GM04503 (cell line): ENCODE measurements at places on chromosomes 16 and 17.

DNA sequence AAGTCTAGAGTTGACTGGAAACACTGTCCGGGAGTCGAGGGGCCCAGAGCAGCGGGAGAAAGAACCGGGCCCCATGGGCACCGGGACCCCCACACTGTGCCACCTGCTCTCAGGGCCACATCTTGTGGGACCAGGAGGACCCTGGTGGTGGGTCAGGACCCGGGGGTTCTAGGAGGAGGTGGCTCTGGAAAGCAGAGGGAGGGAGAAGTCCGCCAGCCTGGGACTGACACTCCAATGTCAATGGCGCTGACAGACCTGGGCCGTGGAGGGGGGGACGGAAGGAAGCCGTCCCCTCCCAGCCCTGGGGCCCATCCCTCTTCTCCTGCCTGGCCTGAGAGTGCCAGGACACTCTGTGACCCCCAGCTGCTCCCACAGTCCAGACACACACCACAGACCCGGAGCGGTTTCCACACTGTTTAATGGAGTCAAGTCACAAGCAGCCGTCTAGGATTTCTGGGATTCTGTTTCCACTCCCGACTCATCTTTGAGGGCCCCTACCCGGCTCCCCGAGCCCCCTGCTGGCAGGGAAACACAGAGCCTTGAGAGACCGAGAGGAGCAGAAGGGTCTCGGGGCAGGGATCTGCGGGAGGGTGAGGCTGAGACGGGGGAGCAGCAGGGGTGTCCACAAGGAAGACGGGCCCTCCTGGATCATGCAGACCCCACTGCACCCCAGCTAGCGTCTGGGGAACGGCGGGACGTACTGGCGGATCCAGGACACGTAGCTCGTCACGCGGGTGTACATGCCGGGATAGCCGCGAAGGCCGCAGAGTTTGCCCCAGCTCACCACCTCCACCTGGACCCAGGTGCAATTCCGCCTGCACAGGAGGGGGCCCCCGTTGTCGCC is 23.5 kb upstream of the UBE2I start:
- no peak for DNase-seq

- no peak for DNase-seq
Observed at GRCh38 chr16:24918641-24919040, 72.9 kb downstream of the SLC5A11 start.

DNA sequence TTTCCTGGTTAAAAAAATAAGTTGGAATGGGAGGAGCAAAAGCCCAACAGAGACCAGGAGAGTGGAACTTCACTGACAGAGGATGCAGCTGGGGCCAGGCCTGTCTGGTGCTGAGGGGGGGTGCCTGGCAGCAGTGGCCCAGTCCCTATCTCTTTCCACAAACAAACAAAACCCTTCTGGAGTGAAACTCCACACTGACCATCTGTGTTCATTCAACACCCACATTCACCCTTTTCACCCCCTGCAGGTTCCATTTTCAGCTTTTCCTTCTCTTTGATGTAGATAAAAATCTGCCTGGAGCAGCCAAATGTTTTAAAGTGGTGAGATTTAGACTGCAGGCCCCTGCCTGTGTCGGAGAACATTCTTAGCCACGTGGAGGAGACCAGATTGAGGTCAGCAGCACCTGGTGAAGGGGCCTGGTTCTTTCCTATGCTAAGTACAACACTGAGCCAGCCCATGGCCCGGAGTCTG is 161.4 kb upstream of the CDH11 start:
- DNase-seq = no peak

GRCh38 chr16:87543436-87544191 is 50.8 kb upstream of the ZCCHC14 start:
- DNase-seq = no peak

- DNase-seq = no peak
Observed at GRCh38 chr17:77676237-77676661, 282.3 kb upstream of the TNRC6C start.

- DNase-seq = no peak
Observed at GRCh38 chr17:53548252-53548651, 274.5 kb upstream of the KIF2B start.

DNA sequence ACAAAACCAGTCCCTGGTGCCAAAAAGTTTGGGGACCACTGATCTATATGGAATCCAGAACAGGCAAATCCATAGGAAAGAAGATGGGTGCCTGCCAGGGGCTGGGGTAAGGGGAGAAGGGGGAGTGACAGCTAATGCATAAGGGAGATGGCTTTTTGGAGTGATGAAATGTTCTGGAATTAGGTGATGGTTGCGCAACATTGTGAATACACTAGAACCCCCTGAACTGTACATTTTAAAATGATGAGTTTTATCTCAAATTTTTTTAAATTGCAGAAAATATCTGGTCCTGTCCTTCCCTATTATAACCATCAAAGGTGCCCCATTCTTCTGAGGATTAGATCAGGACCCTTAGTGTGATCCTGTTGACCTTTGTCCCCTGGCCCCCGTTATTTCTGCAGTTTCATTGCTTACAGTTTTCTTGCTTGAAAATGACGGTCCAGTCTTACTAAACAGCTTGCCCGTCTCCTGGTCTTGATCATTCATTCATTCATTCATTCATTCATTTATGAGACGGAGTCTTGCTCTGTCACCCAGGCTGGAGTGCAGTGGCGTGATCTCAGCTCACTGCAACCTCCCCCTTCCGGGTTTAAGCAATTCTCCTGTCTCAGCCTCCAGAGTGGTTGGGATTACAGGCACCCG is 4.6 kb downstream of the BCO1 start:
- DNase-seq = no peak

GRCh38 chr16:69691980-69692911 is 34.1 kb downstream of the NQO1 start:
- peak; percentile 45 for DNase-seq

GRCh38 chr17:49280918-49281317 is 50.3 kb upstream of the PHOSPHO1 start:
- DNase-seq = no peak

GRCh38 chr17:30524847-30525246 is 47.6 kb downstream of the GOSR1 start:
- peak; percentile 55 for DNase-seq

DNA sequence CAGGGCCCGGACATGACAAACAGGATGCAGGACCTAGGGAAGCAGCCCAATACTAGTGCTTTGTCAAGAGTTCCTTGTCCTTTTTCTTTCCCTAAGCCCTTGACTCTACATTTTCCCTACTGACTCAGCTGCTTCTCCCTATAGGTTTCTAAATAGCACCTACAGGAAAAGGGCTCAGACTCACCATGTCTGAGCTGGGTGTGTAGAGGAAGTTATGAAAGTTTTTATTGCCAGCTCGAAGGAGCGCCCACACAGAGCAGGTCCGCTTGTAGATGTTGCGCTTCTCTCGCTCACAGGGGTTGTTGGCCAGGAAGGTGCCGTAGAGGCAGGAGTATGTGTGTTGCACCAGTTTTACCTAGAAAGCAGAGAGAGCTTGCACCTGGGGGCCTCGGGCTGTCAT is 10.6 kb downstream of the MTMR4 start:
- no peak for DNase-seq

GRCh38 chr17:74354123-74354522 is 7.5 kb downstream of the BTBD17 start:
- DNase-seq = no peak

GRCh38 chr17:78082988-78083387 is 45.6 kb downstream of the TMC6 start:
- DNase-seq = no peak

DNA sequence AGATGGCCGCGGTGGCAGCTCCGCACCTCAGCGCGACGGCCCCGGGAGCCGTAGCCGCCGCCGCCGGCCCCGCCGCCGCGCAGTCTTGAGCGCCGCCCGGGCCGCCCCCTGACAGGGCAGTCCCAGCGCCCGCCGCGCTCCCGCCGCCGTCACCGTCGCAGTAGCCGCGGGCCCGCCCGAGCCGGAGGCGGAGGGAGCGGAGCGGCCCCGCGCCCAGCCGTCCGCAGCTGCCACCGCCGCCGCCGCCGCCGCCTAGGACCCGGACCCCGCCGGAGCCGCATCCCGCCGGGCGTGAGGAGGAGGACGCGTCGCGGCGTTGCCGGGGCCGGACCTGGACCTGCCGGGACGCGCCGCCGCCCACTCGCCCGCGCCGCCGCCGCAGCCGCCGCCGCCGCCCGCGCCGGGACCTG is 218 bp downstream of the TNRC6C start:
- DNase-seq = no peak

GRCh38 chr17:48540213-48540612 is 4.7 kb downstream of the HOXB2 start:
- no peak for DNase-seq

- no peak for DNase-seq
Observed at GRCh38 chr16:74942977-74943918, 41.7 kb downstream of the WDR59 start.

DNA sequence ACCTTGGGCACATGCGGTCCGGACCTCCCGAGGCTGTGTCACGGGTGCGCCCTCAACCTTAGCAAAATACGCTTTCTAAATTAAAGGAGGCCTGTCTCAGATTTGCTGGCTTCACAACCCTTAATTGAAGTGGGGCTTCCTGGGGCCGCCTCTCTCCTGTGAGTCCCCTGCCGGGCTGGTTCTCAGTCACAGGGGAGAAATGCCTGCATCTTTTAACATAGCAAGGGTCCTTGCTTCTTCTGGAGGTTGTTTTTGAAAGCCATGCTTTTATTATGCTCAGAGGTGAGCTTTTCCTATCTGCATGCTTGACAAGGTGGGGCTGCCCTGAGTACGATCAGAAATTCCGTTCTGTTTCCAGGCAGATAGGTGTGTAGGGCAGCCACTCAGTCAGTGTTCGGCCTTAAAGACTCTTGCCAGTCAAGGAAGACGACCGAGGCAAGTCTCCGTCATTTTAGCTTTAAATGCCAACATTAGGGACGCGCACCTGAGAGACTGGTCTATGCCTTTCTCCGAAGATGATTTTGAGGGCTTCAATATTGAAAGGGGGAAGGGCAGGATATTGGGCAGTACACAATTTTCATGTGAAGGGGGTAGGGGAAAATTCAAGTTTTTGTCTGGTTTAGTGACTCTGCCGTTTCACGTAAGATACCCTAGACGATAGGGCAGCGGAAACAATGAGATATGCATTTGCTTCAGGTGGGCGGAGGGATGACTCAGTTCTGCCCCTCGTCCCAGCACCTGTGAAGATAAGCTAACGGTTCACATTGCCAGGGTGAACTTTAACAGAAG is 5.5 kb upstream of the SLC7A5 start:
- no peak for DNase-seq

- no peak for DNase-seq
Observed at GRCh38 chr16:52089476-52089875, 457.5 kb downstream of the TOX3 start.

DNA sequence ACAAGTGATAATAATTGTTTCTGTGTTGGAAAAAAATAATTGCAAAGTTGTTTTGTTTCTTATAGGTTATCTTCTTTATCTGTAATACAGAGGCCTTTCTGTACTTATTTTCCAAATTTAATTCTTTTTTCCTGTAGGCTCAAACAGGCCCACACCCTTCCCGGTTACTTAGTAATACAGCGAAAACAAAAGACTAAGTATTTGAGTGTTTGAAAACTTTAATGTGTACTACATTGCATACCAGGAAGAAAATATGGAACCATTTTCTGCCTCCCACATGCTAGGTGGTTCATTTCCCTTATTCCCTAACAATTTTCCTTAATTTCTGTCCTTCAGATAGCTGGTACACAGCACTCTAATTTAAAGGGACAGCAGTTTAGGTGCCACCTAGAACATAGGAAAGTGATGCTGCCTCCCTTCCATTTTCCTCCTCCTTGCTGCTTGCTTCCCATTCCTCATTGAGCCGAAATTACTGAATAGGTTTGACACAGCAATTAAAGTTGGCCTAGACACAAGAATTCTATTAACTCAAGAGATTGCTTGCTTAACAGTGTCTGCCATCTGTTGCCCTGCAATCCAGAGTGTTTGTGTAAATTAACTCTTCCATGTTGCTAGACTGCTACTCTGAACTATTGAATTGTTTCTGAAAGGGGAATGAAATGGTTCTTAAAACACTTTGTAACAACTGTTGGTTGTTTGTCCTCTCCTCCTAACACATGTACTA is 24.2 kb downstream of the CYB5B start:
- DNase-seq = peak; percentile 55

DNA sequence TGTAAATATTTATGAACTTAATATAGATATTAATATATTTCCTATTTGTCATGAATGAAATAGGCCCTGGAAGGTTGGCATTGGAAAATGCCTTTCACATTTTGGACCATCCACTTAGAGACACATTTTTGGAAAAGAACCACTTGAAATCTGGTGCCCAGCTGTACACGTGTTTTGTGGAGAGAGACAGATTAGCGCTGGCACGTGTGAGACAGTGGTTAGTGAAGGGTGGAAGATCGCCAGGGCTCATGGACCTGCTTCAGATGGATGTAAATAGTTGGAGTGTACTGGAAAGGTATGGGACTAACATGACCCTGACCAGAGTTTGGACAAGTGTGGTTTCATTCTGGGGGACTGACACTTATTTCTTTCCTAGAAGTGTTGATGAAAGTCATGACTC is 222.9 kb downstream of the PRKCA start:
- no peak for DNase-seq

- DNase-seq = no peak
Observed at GRCh38 chr17:13030459-13031300, 12.9 kb upstream of the ELAC2 start.

DNA sequence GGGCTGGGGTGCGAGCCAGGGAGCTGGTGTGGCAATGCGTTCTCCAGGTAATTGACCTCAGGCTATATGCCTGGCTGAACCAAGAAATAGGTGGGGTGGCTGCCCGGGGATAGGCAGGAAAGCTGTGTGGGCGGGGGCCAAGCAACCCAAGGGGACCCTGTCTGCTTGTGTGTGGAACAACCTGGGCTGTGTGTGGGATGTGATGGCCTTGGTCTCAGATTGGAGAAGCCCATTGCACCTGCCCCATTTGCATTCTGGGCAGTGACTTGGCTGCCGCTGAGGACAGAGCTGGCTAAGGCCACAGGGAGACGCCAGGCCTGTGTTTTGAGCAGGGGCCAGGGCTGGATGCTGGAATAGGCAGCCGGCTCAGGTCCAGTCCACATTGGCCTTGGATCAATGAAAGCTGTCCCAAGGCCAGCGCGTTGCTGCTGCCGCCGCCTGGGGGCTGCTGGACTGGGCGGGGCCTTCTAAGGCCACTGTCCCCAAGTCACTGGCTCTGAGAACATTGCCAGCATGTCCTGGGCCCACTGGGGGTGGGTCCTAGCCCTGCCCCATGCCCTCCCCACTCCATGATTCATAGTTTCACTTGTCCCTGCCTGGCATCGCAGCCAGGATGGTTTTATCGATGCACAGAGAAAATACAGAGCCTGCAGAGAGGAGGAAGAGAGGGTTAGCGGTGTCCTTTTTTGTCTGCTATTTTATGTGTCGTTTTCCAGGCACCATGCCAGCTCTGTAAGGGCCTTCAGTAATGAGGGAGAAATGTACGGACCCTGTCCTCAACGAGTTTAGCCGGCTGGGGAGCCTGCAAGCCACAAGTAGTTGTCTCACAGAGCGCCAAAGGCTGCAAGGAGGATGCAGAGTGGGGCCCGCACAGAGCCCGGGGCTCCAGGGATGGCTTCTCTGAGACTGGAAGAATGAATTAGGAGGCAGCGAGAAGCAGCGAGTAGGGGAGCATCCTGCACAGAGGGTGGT is 43.9 kb downstream of the NKD1 start:
- DNase-seq = no peak

- peak; percentile 73 for DNase-seq
Observed at GRCh38 chr16:80197741-80198201, 343.0 kb upstream of the DYNLRB2 start.

GRCh38 chr16:71426069-71426879 is 15.6 kb downstream of the TLE7 start:
- peak; percentile 68 for DNase-seq
